Erythroblast (primary cell): ENCODE measurements at places on chromosomes 7 and 10.

GRCh38 chr7:135192914-135193536, 18.3 kb downstream of the WDR91 start:
- no peak for DNase-seq

GRCh38 chr7:150914966-150915365, 62.6 kb downstream of the AOC1 start:
- no peak for DNase-seq

- DNase-seq: no peak
Measured at GRCh38 chr10:90286406-90286805, 571.4 kb downstream of the HTR7 start.

DNA sequence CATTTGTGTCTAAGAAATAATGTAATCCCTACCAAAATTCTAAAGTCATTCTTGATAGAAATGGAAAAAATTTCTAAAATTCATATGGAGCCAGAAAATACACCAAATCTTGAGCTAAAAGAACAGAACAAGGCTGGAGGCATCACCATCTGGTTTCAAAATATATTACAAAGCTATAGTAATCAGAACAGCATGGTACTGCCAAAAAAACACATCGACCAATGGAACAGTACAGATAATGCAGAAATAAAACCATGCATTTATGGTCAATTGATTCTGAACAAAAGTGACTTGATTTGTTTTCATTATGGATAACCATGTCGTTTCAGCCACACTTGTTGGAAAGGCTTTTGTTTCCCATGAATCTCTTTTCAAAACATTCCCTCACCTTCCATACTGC, 7.0 kb upstream of the WDFY4 start:
- no peak for DNase-seq

DNA sequence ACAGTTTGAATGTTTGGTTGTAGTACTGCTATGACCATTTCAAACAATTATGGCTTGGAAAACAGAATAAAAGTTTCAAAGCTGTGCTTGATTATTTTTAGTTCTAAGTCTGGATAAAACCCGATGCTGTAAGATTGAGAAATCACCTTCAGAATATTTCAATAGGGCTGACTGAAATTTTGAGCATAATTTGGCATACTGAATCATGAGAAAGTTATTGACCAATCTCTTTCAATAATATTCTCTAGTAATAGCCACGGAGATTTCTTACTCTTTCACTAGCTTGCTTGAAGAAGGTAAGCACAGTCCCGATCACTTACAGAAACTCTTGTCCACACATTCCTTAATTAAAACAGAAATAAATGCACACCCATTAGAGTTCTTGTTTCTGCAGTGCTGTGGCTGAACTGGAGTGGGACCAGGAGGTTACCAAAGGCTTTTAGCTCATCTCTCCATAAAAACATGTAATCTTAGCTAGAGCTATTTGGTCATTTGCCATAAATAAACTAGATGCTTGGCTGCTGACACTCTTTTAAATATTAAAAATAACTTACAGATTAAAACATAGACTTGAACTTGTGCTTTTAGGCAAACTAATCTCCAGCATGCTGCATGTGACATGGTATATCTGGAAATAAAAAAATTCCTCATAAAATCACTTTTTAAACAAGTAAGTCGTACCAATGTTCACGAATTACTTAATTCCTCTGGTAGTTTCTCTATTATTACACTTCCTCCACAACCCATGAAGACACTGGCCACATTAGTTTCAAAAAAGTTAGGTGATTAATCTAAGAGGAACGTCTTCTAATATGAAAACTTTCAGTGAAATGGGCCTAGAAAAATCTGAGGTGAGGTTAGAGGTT, 97.8 kb downstream of the AGMO start:
- no peak for DNase-seq

DNA sequence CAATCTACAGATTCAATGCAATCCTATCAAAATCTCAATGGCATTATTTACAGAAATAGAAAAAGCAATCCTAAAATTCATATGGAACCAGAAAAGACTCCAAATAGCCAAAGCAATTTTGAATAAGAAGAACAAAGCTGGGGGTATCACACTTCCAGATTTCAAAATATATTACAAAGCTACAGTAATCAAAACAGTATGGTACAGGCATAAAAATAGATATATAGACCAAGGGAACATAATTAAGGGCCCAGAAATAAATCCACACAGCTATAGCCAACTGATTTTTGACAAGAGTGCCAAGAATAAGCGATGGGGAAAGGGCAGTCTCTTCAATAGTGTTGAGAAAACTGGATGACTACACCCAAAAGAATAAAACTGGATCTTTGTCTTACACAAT, 251.9 kb upstream of the FOXK1 start:
- no peak for DNase-seq

DNA sequence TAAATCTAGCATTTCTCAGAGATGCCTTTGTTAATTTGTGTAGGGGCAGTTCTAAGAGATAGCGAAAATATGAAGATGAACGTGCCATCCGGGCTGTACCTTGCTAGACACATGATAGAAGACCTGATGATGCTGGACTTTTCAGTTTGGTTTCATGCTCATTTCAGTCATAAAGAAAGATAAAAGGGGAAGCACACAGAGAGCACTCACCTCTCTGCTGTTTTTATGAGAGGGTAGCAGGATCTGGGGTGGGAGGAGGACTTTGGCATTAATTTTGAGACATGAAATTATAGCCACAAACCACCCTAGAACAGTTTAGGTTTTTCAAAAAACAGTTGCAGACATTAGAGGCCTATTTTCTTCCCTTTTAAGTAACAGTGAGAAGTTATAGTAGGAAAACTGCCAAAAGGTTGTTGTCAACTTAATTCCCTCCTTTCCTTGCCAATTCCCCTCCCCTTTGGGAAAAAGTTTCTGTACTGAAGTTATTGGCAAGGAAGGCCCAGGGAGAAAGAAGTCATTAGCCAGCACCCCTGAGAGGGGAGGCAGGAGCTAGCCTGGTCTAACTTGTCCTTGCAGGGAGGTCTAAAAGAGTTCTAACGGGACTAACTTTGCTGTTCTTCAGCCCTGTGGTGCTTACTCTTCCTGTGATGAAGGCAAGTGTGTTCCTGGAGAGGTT, 2.6 kb downstream of the ST7 start:
- no peak for DNase-seq

DNA sequence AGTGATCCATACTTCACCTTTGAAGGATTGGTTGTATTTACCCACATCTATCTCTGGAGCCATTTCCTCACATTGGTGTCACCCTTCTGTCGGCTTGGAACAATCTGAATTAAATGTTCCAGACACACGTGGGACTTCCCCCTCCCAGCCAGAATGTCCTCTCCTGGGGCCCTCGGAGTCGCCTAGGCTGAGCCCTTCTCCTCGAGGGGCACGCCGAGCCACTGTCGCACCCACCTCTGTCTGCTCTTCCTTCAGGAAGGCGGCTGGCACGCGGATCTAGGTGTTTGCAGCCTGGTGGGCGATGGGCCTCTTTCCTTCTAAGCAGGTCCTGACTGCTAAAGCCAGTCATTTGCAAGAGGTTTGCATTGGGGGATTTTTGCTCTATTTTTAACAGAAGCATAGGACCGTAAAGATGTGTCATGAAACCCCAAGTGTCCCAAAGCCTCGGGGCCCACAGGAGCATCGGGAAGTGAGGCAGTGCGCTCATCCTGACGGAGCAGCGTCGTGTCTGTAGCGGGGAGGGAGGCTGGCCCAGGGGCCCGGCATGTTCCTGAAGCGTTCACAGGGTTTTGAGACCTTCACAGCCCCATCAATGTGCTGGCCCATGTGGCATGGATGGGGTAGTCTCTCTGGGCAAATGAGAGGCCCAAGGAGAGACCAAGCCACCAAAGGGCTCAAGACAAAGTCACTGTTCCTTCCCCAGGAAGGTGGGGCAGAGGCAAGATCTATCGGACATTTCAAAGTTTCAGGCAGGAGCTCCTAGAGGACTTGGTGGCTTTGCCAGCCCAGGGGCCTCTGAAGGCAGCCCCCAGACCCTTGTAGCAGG, 86.7 kb downstream of the RGS10 start:
- DNase-seq: no peak

DNA sequence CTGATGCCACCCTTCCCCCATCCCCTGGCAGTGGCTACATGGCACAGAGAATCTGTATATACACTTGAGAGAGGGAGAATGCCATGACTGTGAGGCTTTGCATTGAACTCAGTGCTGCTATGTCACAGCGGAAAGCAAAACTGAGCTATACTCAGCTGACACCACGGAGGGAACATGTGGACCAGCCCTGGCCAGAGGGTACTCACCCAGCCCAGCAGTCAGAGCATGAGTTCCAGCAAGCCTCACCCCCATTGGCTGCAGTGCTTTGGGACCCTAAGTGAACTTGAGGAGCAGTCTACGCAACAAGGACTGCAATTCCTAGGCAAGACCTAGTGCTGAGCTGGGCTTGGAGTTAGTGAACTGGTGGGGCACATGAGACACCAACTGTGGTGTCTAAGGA, 10.3 kb upstream of the AOC1 start:
- DNase-seq: no peak

GRCh38 chr7:13312307-13312706, 624.9 kb downstream of the ARL4A start:
- peak; percentile 11 for DNase-seq

DNA sequence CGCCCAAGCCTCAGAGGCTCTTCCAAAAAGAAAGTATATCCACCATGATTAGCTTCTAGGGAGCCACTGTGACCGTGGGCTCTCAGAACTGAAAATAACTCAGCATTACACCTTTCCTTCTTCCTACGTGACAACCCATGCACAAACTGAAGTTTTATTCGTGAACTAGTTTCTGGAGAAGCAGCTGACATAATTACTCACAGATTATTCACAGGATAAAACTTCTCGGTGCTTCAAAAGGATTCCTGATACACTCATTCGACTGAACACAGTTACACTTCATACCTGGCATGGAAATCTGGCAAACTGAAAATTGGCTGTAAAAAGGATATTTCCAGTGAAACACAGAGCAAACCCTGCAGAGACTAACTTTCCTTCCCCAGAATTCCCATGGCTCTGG, 139.2 kb upstream of the PTER start:
- DNase-seq: no peak

GRCh38 chr10:7773845-7774801, 13.7 kb downstream of the KIN start:
- no peak for DNase-seq

GRCh38 chr10:62075414-62075813, 173.9 kb downstream of the ARID5B start:
- no peak for DNase-seq

- no peak for DNase-seq
Measured at GRCh38 chr10:50497758-50498157, 126.0 kb downstream of the SGMS1 start.

DNA sequence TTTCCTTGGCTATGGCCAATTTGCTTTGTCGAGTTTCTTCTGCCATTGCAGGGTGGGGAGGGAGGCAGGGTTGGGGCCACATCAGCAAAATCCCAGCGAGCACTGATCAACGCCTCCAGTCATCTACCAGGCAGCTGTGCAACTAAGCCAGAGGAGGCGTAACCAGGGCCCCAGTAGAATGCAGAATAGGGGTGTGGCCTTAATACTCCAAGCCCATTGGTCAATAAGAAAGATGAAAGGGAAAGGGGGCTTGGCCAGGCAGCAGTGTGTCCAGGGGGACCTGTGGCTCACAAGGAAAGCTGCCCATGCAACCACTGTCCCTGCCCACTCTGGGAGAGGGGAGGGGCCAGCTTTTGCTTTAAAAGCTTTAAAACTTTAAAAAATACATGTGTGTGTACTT, 21.5 kb upstream of the GGCT start:
- no peak for DNase-seq

- DNase-seq: no peak
Measured at GRCh38 chr7:105610165-105610930, 29.1 kb upstream of the EFCAB10 start.

GRCh38 chr7:29135846-29136245, 10.5 kb downstream of the CPVL start:
- DNase-seq: no peak

- DNase-seq: no peak
Measured at GRCh38 chr10:71218046-71218650, 5.8 kb downstream of the UNC5B start.

DNA sequence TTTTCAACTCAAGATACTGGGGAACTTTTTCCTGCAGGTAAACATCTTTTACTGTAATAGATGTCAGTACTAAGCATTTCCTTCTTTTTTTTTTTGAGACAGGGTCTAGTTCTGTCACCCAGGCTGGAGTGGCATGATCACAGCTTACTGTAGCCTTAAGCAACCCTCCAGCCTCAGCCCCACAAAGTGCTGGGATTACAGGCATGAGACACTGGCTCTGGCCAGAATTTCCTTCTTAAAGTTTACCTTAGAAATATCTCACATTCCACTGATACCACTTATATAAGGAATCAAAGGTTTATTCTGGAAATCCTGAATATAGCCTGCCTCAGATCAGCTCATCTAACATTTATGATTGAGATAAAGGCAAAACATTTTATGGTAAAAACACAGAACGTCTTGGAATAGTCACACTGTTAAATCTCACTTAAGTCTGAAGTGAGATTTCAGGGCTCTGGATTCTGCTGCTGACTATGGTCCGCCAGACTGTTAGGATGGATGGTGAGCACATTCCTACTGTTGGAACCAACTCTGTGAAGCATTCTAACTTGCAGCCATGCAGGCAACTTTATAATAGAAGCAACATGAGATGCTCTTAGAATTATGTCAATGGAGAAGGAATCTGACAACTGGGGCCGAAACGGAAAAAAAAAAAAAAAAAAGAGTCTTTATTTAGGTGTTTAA, 151.9 kb downstream of the ZMYND11 start:
- no peak for DNase-seq

DNA sequence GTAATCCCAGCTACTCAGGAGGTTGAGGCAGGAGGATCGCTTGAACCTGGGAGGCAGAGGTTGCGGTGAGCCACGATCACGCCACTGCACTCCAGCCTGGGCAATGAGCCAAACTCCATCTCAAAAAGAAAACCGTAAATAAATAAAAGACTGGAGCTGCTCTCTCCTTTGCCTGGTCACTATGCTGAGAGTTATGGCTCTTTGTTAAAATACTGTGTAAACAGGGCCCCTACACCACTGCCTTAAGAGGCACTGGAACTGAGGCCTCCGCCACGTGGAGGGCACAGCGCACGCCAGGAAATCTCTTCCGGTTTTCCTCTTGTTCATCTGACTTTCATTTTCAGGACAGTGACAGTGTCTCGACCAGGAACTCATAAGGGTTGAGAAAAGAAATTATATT, 123.3 kb downstream of the PAXIP1 start:
- DNase-seq: no peak

DNA sequence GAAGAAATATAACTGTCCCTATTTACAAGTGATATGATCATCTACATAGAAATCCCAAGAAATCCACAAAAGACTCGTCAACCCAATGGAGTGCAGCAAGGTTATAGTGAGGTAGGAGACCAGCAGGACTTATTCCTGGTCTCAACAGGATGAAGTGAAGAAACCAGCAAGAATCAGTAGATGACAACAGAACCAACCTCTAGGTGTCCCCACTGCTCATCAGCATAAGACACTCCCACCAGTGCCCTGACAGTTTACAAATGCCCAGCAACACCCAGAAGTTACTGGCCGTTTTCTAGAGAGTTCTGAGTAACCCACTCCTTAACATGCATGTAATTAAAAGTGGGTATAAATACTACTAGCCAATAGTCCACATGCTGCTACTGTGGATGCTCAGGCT, 470.5 kb upstream of the LRRTM3 start:
- no peak for DNase-seq
